WERI-Rb-1 (cell line): ENCODE measurements at places on chromosomes 5 and 9.

DNA sequence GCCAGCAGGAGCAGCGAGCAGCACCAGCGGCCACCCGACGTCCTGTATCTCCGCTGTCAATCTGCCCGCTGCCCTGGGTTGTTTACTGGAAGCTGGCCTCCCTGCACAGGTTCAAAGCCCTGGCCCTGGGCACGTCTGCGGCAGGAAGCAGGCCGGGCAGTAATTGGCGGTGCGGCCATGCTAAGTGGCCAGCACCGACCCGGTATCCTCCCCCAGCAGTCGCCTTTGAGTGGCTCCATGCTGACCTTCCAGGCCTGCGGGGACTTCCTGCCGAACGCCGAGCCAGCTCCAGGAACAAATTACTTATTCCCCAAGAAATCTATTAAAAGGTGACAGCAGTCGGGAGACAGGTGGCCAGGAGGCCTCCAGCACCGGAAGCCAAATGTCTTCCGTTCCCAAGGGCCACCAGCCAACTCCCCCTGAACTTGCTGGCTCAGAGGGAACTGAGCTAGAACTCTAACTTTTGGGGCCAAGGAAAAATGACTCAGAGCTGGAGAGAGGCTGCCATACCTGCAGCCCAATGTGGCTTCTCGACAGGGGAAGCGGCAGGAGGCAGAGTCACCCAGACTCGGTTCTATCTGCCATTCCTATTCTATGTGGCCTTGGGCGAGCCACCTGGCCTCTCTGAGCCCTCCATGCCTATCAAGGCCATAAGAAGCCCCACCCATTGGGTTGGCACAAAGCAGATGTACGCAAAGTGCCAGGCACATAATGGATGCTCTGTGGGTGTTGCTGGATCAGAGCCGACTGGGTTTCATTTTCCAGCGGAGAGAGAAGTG is 13.7 kb upstream of the PSMB7 start:
- no peak for DNase-seq

GRCh38 chr9:29332789-29333188 is 1759.5 kb upstream of the C9orf72 start:
- no peak for DNase-seq

GRCh38 chr5:154972476-154973080 is 31.7 kb downstream of the MRPL22 start:
- peak; percentile 55 for DNase-seq

DNA sequence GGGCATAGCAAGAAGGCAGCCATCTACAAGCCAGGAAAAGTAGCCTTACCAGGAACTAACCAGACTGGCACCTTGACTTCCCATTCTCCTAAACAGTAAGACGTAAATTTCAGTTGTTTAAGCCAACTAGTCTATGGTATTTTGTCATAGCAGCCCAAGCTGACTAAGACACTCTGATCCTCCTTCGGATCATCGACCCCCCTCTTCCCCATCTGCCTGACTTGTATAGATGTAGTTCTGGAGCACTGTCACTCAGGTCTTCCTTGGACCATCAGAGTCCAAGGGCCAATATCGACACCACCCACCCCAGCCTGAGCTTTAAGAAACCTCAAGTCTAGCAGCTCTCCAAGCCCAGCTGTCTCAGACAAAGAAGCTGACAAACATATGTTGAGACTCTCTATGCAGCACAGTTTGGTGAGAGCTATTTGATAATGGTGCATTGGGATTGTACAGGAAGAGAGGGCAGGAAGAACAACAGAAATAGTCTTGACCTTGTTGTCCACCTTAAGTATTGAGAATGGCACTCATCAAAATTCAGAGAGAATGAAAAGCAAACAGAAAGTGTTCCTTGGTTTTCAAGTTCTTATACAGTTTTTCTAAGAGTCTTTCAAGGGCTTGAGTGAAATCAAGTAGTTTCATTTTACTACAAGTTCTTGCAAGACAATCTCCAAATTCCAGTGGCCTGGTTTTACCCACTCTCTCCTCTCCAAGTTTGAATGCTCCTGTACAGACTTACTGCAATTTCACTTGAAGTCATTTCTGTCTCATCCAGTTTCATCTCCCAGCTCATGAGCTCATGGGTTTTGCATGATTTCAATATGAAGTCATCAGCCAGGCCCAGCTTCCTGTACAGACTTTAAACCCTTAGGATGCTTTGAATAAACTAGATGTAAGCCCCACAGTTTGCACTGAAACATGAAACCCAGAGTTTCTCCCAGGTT is 122.3 kb upstream of the RAI14 start:
- no peak for DNase-seq

DNA sequence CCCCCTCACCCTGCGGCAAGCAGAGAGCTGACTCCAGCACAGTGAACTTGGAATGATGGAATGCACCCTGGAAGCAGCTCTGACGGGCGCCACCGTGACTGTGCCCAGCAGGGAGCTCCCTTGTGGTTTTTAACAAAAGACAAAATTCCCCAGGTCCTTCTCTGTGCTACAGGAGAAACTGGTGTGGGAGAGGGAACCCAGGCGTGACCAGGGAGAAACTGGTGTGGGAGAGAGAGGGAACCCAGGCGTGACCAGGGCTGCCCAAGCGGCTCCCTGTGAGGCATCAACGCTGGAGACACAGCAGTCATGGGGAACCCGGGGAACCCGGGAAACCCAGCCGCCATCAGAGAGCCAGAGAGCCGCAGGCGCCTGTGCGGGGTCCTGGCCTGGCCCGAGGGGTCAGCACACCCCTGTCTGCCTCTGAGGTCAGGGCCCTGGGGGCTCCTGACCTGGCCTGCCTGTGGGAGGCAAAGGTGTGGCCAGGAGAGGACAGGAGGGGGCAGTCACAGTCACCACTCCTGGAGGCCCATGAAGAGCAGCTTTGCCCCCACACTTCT is 3.1 kb upstream of the AHRR start:
- no peak for DNase-seq

DNA sequence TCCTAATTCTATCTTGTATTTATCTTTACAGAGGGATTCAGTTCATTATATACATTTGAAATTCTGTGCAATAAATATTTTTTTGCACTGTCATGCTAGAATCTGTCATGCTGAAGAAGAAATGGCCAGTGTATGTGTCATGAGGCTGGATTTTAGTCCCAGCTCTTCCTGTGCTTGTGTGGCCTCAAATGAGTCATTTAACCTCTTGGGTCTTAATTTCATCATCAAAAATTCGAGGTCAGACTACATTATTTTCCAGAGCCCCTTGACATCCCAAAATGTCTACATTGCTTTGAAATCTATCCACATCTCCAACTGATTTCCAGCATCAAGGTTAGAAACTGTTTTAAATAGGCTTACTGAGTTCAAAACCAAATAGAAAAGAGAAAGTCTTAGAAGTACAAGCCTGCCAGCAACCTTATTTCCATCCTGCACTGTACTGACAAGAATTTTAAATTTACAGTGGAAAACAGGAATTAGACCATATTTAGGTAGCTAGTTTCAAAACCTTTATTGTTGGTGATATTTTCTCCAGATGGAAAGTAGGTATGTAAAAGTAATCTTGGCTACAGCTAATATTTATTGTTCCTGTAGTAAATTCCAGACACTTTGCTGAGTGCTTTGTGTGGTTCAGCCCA is 96.7 kb upstream of the MAMDC2 start:
- no peak for DNase-seq
